Cerebellum (tissue), 4 donors: ENCODE measurements at places on chromosomes 3 and 15.
A peak's percentile ranks its signal among the peaks of the same experiment; 100 is the strongest.

DNA sequence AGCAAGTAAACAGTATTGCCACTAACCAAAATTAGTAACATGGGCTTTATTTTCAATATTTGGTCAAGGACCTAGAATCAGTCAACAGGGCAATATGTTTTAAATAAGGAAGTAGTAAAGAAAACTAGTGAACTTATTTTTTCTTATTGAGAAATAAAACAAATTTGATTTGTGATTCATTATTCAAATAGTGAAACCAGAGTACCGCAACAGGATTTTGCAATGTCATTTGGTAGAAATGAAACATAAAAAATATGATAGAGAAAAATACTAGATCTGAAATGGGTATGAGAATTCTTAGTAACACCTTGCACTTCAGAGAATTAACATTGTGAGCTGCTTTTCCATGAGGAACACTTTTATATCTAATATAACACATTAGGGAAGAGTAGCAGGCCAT is 291.8 kb upstream of the GBE1 start:
- no peak for DNase-seq

- no peak for DNase-seq
Measured at GRCh38 chr15:39834256-39834655, 51.6 kb upstream of the FSIP1 start.

- peak; percentile 74 for DNase-seq
Measured at GRCh38 chr3:42190701-42191442, 75.1 kb downstream of the CCK start.

- DNase-seq, result no peak
Measured at GRCh38 chr15:37080261-37080921, 20.0 kb downstream of the MEIS2 start.

- peak; percentile 76 for DNase-seq
Measured at GRCh38 chr3:4978966-4979427, 240 bp upstream of the BHLHE40 start.

GRCh38 chr3:177935047-177935446 is 601.2 kb upstream of the KCNMB2 start:
- no peak for DNase-seq

DNA sequence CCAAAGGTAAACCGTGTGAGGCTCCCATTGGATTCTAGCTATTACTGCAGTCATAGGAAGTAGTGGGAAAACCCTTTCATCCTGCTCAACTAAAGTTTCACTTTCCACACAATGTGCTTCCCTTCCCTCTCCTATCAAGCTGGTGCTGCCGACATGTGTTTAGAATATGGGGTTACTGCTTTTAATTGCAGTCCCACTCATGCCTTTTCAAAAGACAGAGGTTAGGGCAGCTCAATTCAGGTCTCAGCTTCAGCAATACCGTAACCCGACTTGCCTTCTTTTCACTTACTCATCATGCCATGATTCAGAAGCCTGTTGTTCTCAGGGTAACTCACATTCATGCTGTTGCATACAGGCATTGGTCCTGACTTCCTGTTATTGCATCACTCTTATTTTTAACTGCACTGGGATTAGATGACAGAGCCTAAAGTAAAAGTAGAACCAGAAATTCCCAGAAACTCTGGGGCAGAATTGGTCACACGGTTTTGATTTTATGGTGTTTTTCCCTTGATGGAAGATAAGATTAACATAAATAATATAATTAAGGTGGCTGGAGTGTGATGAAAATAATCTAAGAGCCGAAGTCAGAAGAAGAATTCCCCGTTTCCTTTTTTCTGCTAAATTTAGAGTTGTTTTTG is 45.7 kb downstream of the C2CD4B start:
- no peak for DNase-seq

DNA sequence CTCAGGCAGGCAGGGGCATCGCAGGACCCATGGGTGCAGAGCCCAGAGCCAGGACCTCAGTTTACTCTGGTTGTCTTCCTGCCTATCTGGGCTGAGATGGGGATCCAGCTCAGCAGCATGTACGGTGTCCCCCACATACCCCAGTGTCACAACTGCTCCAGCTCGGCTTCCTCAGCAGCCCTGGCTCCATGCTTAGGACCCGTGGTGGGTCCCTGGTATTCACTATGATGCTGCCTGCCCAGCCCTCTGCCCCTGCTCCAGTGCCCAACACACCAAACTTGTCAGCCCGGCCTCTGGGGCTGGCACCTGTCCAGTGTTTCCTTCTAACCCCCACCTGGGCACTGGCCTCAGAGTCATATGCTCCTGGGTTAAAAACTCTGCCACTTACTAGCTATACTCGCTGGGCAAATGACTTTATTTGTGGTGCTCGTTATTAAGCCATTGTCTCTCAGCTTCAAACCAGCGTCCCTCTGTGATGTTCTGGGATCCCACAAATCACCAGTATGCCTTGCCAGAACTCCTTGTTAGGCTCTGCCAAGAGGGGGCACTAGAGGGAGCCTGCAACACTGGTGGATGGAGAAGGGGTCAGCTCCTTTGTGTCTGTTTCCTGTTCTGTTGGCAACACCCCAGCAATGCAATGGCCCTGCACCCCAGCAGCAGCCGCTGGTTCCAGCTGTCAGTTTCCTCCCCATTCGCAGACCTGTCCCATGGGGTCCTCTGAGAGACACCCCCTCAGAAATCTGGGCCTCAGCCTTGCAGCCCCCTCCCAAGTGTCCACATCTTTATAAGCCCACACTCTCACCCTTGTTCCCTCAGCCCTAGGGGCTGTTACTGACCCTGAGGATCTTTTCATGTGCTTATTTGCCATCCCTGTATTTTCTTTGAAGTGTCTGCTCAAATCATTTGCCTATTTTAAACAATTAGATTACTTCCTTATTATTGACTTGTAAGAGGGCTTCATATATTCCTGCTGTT is 24.1 kb upstream of the MRPS22 start:
- DNase-seq, result no peak

DNA sequence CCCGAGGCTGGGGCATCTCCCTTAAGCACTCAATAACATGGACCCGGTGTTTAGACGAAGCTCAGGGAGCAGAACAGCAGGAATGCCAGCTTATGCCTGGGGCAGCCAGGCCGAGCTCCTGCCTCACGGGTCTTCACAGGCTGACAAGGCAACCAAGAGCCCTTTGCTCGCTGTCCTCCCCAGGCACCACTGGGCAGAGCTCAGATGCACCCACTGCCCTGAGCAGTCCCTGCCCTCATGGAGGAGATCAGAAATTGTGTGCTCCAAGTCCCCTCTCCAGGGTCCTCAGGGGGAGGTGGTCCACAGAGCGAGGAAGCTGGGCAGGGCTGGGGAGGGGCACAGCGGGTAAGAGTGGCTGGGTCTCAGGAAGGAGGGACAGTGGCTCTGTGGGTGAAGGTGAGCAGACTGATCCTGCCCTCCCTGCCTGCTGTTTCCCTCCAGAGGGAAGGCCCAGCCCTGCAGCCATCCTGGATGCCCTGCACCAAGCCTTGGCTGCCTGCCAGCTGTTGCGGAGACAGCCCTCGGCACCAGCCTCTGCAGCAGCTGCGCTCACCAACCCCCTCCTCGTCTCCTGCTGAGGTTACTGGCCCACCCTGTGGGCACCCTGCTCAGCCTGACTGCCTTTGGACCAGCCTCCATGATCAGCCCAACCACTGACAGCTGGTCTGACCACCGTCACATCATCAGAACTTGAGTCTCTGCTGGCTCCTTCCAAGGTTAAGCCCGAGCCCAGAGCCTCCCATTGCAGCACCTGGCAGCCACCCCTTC is 21.1 kb upstream of the GP9 start:
- DNase-seq, result no peak

- DNase-seq, result no peak
Measured at GRCh38 chr3:46943237-46944187, 33.0 kb downstream of the CCDC12 start.

GRCh38 chr3:170098753-170099152 is 61.0 kb downstream of the GPR160 start:
- no peak for DNase-seq

DNA sequence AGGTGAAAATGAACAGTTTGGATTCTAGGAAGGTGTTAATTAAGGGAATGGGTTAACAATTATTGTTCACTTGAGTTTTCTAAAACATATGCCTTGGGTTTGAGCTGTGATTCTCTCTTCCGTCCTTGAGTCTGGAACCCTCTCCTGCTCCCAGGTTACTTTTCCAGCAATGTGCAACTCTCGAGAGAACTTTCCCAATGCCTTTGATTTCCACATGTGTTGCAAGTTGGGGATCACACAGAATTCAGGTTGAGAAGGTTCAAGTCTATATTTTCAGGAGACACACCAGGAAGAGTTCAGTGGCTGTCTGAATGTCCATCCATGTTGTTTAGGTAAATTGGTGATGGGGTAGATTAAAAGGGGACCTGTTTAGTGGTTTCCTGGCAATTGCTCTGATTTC is 48.7 kb downstream of the TNFAIP8L3 start:
- no peak for DNase-seq

DNA sequence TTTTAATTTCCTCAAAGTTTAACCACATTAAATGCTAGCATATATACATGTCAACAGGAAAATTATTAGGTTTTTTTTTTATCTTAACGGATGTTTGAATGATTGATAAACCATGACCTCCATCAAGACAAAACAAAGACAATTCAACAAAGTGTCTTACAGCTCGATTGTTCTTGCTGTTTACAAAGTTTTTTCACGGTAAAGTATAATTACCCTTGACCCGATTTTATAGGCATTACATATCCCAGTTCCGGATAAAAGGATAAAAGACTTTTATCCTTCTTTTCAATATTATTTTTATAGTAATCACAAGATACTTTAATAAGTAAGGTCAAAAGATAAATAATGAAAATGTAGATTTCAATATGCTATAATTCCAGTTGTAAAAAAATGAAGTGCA is 96.9 kb downstream of the RORA start:
- no peak for DNase-seq

GRCh38 chr3:182450942-182451787 is 342.1 kb upstream of the ATP11B start:
- no peak for DNase-seq

- DNase-seq, result no peak
Measured at GRCh38 chr3:168881804-168882203, 781.7 kb downstream of the MECOM start.

- no peak for DNase-seq
Measured at GRCh38 chr3:128111147-128111546, 12.5 kb downstream of the RUVBL1 start.

DNA sequence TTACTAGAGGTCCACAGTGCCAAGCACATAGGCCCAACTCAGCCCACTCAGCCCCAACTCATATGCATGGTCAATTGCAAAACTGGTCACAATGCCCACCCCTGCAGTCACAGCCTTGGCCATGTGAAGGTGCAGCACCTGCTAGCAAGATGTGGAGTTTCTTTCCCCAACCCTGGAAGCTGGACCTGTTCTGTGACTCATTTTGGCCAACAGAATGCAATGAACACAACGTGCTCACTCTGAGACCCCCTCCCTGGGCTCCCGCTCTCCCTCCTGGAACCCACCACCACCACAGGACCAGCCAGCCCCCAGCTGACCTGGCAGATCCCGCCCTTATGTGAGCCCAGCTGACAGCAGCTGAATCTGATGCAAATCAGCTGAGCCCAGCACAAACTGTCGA is 34.4 kb downstream of the ALDH1L1 start:
- DNase-seq, result no peak

DNA sequence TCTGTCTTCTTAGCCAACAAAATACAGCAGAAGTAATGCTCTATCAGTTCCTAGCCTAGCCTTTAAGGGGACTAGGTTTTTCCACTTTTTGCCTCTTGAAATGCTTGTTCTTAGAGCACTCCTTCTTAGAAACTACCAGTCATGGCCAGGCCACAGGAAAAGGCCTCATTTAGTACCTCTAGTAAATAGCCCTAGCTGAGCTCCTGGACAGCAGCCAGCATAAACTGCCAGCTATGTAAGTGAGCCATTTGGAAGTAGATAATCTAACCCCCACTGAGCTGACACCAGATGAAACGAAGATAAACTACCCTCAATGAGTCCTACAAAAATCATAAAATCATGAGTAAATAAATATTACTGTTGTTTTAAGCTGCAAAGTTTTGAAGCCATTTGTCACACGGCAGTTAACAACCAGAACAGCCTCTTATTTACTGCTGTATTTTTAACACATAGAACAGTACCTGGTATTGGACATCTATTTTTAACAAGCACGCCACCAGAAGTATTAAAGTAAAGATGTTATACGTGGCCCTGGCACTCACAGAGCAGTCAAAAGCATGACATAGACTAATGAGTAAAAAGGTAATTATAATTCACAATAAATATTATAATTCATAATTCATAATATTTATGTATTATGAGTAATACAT is 12.0 kb downstream of the TBC1D5 start:
- no peak for DNase-seq

DNA sequence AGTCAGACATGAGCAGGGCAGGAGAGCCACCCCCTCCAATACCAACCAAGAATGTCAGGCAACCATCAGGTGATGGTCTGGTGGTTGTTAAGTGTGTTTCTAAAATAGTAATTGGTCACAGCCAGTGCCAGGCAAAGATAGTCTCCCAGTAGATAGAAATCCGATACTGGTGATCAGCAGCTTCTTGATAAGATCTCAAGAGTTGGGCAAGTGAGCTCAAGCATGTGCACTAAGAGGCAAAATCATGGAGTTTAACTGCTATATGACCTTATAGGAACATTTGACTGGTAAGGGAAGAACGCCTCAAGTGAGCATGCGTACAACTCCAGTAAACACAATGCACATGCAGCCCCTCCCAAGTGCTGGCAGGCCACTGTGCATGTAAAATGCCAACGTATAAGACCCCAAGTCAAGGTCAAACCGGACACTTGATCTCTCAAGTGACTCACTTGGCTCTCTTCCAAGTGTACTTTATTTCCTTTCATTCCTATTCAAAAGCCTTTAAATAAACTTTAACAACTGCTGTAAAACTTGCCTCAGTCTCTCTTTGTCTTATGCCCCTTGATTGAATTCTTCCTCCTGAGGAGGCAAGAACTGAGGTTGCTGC is 36.0 kb upstream of the CBLB start:
- no peak for DNase-seq

DNA sequence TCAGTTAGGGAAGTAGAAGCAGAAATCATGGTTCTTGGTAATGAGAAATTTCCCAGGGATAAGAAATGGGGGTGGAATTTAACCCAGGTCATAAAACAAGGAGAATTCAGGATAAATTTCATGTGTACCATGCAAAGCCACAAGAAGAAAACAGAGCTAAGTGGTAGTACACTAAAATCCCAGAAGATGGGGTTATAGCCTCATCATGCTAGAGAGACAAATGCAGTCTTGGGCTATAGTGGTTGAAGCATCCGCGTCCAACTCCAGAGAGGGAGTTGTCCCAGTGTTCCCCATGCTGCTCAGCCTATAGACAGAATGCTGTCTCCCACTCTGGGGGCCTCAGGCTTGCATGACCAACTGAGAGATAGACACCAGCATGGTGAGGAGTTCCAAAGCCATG is 36.2 kb upstream of the CLRN1 start:
- DNase-seq, result no peak

DNA sequence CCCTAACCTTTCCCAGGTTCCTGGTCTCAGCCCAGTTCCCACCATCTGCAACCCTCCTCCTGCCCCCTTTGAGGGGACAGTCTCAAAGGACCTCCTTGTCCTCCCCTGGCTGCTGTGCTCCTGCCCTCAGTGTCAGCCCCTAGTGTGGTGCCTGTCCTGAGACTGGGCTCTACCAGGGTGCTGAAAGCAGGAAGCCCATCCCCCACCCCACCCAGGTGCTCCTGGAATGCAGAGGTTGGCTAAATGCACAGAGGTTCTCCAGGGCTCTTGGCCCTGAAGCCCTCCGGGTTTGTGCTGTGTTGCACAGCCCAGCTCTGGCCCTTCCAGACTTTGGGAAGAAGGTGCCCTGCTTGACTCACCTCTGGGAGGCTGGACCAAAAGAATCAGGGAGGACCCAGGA is 21.8 kb downstream of the C3orf18 start:
- DNase-seq, result no peak
